ENCODE measurements at places on chromosomes 7 and 10.

DNA sequence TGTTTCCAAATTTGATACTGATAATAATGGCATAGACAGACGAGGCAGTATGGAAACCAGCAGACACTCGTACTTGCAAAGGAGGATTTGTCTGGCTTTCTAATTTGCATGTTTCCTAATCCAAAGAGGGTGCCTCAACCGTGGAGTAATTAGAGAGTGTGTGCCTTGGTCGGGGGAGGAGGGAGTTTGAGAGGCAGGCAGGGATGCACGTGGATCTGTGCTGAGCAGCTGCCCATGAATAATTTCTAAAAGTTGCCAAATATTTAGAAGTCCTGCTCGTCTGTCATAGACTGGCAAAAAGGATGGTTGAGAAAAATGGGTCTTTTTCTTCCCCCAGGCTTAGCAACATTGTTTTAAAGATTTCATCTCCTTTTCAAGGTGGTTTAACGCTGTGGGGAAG is 69.4 kb downstream of the PTPRE start:
- no peak for DNase-seq

DNA sequence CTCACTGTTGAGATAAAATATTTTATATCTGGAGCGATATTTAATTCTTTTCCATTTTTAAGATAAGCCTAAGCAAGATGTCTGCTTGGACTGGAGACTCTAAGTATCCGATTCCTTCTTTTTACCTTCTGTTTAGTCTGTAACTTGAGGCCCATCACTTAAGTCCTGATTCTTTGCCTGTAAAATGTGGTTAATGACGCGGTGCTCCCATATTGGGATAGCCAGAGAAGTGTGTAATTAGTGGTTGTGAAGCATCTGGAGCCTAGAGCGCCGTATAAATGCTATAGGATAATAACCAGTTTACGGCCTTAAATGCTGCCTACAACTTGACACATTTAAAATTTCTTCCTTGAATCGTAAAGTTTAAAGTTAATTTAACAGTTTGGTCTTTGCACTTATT is 132.9 kb downstream of the CHN2 start:
- DNase-seq: no peak

DNA sequence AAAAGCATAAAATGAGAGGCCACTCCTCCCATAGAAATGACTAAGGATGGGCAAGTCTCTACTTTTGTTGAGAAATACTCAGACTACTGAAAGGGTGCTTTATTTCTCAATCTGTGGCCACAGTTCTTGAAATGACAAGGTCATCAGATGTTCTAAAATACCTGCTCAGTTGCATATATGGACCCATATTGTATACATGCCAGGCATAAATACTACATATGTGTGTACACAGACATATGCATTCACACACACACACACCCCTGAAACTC is 691.5 kb upstream of the SORCS1 start:
- no peak for DNase-seq

- DNase-seq: no peak
Measured at GRCh38 chr10:32239769-32240168, 107.2 kb downstream of the EPC1 start.

DNA sequence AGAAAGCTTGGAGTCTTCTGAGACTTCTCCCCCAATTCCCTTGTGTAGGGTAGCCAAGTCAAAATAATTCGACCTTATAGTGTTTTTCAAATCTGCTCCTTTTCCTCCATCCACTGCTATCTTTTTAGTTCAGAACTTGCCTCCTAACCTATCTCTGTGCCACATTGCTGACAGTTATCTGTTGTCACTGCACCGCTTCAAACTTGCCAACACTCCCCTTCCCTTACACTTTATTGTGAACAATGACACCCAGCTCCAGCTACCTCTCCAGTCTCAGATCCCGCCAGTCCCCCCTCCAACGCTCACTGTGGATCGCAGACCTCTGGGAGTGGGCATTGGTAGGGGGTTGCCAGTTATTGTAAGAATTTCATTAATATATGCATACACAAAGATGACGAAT is 16.3 kb upstream of the HPS1 start:
- DNase-seq: no peak

DNA sequence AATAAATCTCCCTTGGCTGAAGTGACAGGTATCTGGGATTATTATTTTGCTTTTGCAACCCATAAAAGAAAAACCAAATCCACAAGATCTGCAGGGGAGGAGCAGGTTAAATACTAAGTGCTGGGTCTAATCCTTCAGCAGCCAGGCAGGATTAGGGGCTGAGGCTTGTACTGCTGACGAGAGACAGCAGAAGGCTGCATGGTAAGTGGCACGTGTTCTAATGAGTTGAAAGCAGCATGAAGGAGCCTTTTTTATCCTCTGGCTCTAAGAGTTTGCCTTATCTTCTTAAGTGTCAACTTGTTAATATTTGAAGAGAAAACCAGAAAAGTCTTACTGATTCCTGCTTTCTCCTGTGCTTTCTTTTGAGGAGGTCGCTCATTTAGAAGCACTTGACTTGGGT is 50.0 kb downstream of the LYZL2 start:
- no peak for DNase-seq

DNA sequence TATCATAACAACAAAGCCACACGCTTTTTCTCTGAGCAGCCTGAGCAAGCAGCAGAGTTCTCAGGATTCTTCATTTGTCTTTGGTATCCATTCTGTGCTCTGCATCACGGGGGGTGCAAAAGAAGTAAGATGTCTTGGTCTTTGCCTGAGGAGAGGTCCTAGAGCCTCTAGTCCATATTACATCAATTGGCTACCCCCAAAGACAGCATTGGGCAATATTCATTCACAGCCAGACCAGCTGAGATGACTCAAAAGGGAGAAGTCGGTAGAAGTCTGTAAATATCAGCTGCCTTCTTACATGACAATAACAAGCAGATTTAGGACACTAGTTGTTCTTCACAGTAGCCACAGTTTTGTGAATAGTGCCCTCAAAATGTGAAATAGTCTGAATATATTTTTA is 66.6 kb downstream of the FZD1 start:
- no peak for DNase-seq

- DNase-seq: no peak
Measured at GRCh38 chr10:116554628-116555027, 8.9 kb downstream of the PNLIP start.

DNA sequence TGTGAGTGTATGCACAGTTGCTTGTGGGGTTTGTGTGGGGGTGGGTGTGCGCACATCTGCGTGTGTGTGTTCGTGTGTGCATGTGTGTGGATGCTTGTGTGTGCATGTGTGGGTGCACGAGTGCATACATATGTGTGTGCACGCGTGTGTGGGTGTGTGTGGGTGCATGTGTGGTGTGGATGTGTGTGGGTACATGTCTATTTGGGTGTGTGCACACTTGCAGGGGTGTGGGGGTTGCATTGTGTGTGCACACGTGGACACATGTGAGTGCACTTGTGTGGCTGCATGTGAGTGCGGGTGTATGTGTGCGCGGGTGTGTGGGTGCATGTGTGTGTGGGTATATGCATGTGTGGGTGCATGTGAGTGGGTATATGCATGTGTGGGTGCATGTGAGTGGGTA is 73.7 kb downstream of the NKX6-2 start:
- DNase-seq: peak; percentile 2

DNA sequence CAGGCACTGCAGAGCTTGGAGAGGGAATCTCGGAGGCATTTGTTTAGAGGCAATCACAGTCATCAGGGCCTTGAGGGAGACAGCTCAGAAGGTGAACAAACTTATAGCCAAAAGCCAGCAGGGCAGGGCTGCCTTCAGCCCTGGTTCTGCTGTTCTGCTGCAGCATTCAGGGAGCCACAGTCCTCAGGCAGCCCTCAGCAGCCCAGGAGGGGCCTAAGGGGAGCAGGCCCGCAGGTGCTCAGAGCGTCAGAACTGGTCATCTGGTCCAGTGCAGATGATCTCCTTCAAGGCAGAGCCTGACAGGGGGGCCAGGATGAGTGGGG is 84.7 kb downstream of the ARHGAP22 start:
- no peak for DNase-seq

DNA sequence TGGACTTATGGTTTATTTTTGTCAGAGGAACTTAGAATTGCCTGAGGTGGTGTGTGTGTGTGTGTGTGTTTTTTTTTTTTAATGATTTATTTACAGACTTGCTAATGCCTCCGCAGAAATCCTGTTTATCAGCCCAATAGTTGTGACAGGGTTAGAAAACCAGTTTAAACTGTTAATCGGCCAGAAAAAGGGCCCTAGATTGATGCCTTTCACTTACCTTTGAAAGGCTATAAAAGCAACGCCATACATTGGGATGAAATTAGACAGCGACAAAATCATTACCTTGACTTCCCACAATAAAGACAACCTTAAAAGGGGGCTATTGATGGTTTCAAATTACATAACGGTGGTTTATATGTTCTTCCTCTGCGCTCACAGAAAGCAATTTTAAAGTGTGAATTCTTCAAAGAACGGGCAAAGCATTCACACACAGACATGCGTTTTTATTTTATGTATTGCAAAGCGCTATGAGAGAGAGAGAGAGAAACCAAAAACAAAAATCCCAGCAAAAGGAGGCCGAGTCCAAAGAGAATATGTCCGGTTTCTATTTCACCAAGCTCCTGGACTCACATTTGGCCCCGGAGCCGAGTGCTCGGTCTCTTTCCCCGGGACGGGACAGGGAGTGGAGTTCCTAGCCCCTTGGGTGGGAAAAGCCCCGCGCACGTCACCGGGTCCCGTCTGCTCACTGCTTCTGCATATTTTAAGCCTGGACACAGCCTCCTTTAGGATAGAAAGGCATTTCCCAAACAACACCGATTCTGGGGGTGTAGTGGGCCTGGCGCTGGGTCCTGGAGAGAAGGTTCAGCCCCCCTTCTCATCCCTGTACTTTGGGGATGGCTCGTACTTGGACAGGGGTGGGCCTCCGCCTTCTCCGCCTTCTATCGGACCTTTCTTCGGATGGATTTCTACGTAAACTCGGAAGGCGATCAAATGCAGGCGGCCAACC is 26.8 kb upstream of the VAX1 start:
- DNase-seq: no peak

DNA sequence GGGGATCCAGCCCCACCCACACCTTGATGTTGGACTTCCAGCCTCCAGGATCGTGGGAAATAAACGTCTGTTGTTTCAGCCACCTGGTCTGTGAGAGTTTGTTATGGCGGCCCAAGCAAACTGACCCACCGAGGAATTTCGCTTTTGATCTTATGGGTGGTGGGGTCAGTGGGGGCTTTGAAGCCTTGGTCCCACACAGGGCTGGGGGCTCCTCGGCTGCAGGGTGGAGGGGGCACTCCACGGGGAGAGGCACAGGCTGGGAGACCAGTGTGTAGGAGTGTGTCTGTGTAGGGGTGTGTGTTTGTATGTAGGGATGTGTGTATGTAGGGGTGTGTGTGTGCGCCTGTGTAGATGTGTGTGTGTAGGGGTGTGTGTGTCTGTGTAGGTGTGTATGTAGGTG is 48.1 kb upstream of the PSMG3 start:
- no peak for DNase-seq

DNA sequence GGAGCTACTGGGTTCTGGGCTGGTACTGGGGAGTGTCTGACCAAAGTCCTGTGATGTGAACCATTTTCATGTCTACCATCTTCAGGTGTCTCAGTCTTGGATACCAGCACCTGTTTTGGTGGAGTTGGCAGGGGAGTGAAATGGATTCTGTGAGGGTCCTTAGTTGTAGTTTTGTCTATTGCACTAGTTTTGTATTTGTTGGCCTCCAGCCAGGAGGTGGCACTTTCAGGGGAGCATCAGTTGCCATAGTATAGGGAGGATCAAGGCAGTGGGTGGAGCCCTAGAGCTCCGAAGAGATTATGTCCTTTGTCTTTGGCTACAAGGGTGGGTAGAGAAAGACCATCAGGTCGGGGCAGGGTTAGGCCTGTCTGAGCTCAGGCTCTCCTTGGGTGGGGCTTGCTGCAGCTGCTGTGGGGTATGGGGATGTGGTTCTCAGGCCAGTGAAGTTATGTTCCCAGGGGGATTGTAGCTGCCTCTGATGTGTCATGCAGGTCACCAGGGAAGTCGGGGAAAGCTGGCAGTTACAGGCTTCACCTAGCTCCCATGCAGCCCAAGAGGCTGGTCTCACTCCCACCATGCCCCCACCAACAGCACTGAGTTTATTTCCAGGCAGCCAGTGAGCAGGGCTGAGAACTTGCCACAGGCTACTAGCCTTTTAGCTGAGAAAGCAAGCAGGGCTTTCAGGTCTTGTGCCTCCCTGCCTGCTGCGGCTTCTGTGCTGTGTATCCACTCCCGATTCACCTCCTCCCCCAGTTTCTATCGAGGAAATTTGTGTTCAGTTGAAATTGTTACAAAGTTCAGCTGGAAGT is 153.1 kb downstream of the ZNF365 start:
- DNase-seq: no peak
